Natural killer cell treated with Interleukin-12 subunit alpha and Interleukin-12 subunit beta and Interleukin-15 and Interleukin-18, amount 100 ng/mL, for 72 hours (primary cell): ENCODE measurements at places on chromosomes 1 and 21. TPM values are rescaled to one million over a fixed set of nuclear protein-coding genes. Genes with fewer than 3 reads are reported as not detected.
A peak's percentile ranks its signal among the peaks of the same experiment; 100 is the strongest.

The ZNF697 gene
- 0.17 TPM for total RNA-seq

DNA sequence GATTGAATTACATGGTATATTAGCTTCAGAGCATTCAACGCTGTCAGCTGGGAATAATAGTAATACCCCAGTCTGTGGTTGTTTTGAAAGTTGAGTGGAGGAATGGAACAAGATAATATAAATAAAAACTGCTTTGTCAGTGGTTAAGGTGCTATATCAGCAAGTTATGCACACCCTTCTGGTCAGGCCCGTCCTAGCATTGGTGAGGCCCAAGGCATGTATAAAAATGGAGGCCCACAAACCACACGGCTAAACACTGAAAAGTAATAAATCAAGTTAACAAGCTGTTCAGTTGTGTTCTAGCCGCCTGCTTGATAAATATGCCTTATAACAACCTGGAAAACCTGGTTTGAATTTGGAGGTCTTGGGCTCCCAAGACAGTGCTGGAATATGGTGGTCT, 77.4 kb downstream of the PSMG1 start:
- no peaks in the 10 kb centered on the region for H3K36me3 ChIP-seq
- H3K4me3 ChIP-seq: no peak overlapping the region

GRCh38 chr1:9653491-9654050, 2.0 kb downstream of the PIK3CD start:
- DNase-seq: no peak
- H3K4me3 ChIP-seq: peak overlapping the region; percentile 96
- peak overlapping the region; percentile 99 for H3K27ac ChIP-seq
- H3K36me3 ChIP-seq: peaks cover 6% of the 10 kb centered on the region
- H3K4me1 ChIP-seq: peaks cover 59% of the 10 kb centered on the region

The ABCG1 gene
- total RNA-seq: 3.1 TPM

The FLG gene
- total RNA-seq: not detected
